ENCODE measurements at places on chromosomes 3 and 15. TPM values are rescaled to one million over a fixed set of nuclear protein-coding genes. Genes with fewer than 3 reads are reported as not detected.

DNA sequence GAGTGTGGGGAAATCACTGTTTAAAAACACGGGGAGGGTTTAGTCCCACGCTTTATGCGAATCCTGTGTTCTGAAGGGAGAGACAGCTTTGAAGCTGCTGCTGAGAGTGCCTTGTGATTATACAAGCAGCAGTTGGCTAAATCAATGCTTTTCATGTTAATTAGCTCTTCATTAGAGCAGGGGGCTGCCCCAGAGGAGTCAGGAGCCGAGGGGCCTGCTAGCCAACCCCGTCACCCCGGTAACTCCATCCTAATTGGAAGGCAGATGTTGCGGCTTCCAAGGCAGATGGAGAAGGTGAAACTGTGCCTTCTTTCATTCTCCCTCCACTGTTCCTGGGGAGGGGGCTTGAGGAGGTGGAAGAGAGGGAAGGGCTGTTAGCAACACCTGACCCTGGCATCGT lies 92.4 kb upstream of the ANKRD34C start:
- no peak for DNase-seq

GRCh38 chr3:126945891-126946290 lies 37.0 kb upstream of the PLXNA1 start:
- DNase-seq, result no peak

GRCh38 chr3:144141074-144141473 lies 169.5 kb downstream of the DIPK2A start:
- DNase-seq, result no peak

GRCh38 chr3:1600700-1601418 lies 497.8 kb upstream of the CNTN4 start:
- no peak for DNase-seq

DNA sequence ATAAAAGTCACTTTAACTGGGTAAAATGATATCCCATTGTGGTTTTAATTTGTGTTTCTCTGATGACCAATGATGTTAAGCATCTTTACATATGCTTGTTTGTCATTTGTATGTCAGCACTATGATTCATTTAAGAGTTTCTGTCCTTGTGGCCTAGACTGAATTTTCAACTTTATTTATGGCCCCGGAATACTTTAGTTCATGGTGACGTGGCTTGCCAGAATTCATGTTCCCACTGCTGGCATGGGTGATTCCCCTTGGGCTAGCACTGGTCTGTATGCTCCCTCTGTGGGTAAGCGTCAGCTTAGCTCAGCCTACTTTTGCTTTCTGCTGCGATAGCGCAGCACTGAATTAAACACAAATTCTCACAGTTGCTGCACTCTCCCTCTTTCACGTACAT lies 436.3 kb upstream of the SGO1 start:
- DNase-seq, result no peak

DNA sequence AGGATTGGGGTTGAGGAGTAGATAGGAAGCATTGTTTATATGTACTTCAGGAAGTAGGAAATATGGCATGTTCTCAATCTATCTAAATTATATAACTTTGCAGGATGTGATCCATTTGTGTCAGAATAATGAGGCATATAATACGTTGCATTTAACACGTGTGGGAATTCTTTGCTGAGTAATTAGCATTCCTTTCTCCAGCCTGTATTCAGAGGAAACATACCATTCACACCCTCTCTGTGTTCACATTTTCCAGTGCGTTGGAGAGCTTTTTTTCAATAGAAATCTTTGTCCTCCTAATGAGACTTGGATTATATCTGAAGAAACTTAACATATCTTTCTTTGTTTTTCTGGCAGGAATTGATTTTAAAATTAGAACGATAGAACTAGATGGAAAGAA lies 33.0 kb upstream of the APH1B start:
- DNase-seq, result no peak

DNA sequence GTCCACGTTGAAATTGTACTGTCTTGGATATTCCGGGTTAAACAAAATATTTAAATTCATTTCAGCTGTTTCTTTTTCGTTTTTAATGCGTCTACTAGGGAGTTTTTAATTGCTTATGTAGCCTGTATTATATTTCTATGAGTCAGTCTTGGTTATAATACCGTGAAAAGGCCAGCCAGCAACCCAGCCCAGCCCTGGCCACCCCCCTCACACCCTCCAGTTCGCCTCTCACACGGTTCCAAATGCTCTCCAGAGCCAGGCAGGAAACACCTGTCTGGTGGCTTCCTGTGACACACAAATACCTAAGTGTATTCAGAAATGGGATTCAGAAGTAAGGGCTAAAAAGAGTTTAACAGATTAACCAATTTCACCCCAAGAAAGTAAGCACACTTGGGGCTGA lies 4.4 kb downstream of the SH3BP5 start:
- no peak for DNase-seq

The TGM5 gene
- polyA plus RNA-seq, result not detected

- no peak for DNase-seq
These were observed 8.5 kb upstream of the CCNB2 start for GRCh38 chr15:59096429-59096828.

DNA sequence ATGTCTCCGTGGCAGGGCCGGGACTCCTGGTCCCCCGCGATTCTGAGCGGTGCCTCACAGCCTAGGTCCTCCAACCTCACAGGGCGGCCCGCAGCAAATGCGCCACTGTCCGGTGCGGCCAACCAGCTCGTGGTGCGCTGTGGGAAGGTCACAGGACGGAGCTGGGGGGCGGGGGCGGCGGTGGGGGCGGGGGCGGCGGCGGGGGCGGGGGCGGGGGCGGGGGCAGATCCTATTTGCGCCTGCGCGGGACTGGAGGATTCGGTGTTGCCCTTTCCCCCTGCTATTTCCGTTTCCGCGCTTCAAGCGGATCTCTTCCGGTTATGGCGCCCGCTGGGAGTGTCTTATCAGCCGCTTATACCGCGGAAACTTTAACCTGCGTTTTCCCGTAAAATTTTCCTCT lies 106.7 kb upstream of the SNRPN start:
- peak; percentile 48 for DNase-seq

The ANKRD63 gene
- polyA plus RNA-seq, result not detected

DNA sequence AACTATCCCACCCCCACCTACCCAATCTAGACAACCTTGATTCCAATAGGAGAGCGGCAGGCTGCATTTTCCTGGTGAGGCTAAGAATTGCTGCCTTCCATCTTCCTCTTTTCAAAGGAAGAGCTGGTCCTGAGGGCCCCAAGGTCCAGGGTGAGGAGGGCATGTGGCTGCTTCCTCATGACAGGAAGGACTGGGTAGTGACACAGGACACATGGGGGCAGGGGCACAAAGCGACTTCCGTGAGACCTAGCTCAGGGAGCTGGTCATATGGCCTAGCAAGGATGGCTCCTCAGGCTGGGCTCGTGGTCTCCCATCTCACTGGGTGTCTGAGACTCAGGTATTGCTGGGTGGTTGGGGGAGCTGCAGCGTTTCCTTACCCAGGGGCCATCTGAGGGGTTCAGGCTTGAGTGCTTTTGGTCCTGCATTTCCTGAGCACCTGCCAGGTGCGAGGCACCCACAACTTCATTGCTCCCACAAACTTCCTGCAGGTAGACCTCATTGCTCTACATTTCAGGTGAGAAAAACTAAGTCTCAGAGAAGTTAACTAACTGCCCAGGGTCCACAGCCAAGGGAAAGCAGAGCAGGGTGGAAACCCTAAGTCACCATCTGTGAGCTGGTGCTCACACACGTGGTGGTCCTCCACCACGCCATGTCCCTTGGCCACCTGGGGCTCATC lies 160.0 kb upstream of the TLE3 start:
- DNase-seq, result no peak

GRCh38 chr3:24199775-24200247 lies 254.7 kb downstream of the NR1D2 start:
- DNase-seq, result no peak

The EAF2 gene
- polyA plus RNA-seq, result 8.8 TPM

DNA sequence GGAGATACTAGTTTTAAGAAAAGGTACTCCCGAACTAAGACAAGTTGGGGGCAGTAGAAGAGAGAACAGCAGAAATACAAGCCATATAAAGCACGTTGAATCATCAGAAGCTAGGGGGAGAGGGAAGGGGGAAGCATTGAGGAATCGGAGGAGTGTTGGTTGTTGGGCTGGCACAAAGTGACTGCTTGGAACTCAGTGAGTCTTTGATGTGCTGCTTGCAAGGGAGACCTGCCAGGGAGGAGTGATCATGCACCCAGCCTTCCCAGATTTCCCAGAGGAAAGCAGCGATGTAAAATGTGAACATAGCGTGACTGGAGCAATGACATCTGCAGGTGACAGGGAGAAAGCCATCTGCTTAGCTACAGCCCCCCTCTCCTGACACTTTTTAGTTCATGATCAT lies 192.4 kb upstream of the IL12A start:
- DNase-seq, result no peak

The TERB2 gene
- not detected for polyA plus RNA-seq

The ELL3 gene
- polyA plus RNA-seq, result 3.2 TPM

The GOLGA6B gene
- not detected for polyA plus RNA-seq

The BCHE gene
- polyA plus RNA-seq, result 6.3 TPM

GRCh38 chr3:9916734-9917680 lies at the start of gene IL17RC:
Gene IL17RC, plus strand, starts transcription at chr3:9917098. Its CDS starts 218 bp downstream, at chr3:9917316.
- peak; percentile 71 for DNase-seq

DNA sequence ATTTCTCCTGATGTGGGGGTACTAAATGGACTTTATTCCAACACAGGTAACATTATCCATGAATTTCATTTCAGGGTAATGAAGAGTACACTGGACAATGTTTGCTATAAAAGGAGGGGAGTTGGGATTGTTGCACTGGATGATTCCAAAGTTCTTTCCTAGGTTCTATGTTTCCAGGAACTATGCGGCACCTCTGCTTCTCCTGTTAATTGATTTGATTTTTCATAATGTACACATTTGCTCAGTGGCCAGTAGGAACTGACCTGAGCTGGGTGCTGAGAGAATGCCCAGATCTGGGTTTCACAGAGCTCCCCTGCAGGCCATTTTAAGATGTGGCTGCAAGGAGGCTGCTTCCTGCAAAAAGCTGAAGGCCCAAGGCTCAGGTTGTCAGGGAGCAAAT lies 171.7 kb downstream of the KLF13 start:
- no peak for DNase-seq

DNA sequence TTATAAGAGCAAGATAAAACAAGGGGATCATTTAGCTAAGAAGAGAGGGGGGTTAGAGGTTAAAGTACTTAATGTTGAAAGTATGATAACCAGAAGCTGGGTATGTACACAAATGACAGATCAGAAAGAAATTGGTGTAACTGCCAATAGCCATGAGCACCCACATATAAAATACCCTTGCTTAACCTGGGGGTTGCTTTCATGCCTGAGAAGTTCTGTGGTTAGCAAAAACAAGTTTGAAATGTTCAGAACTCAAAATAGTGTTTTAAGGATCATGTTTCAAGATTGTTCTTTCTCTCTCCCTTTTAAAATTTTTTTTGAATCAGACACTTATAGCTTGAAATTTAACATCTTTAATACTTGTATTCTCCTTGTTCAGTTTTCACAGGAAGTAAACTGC lies 321.4 kb upstream of the GBE1 start:
- DNase-seq, result no peak

DNA sequence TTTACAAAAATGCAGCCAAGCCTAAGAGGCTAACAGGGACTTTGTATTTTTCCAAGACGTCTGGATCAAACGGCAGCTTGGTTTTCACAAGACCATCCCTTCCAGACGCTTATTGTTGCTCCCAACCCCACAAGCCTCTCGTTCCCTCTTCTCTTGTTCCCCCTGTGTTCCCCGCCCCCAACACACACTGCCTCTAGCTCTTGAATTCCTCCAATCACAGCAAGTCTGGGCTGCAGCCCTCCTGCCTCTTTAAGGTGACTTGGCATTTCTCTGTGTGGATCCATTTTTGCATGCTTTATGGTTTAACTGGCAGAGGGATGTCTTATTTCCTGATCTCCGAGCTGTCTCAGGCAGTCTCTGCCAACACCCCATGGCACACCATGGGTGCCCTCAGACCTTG lies 182.2 kb downstream of the ABHD5 start:
- no peak for DNase-seq

DNA sequence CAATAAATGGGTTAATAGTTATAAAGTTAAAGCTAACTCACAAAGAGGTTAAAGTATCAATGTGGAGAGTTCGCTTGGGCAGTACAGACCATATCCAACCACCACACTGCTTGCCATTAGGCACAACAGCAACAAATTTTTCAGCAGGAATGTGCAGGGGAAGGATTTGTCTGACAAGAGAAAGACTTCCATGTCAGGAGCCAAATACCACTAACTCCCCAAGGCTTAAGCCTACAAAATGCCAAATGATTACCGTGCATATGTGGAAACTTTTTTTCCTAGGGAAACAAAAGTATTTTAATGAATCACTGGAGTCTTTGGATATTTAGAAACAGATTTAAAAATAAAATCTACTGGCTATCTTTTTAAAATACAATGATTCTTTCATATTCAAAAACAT lies 8.1 kb downstream of the VGLL3 start:
- no peak for DNase-seq

GRCh38 chr3:115876876-115877614 lies 253.7 kb downstream of the GAP43 start:
- DNase-seq, result no peak

DNA sequence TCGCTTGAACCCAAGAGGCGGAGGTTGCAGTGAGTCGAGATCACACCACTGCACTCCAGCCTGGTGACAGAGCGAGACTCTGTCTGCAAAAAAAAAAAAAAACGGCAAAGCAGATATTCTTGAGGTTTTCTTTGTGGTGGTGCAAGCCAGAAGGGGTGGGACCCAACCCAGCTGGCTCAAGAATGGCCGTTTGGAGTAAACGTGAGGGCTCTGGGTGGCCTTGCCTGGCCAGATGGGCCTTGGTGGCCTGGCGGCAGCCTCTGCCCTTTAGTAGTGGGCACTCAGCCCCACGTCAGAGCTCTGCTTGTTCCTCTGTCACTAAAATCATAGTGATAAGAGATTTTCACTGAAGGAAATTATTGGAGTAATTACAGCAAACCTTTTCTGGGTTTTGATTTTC lies 50.5 kb downstream of the ATP1B3 start:
- no peak for DNase-seq

The CFAP100 gene
- 1.5 TPM for polyA plus RNA-seq

GRCh38 chr15:62868507-62868906 lies 174.0 kb upstream of the TPM1 start:
- no peak for DNase-seq

The MESP2 gene
- polyA plus RNA-seq, result 0.44 TPM

The LRRC2 gene
- polyA plus RNA-seq, result 2.9 TPM

- DNase-seq, result no peak
These were observed 18.1 kb downstream of the DNAJB11 start for GRCh38 chr3:186588632-186589031.

The DCBLD2 gene
- polyA plus RNA-seq, result 65.5 TPM

DNA sequence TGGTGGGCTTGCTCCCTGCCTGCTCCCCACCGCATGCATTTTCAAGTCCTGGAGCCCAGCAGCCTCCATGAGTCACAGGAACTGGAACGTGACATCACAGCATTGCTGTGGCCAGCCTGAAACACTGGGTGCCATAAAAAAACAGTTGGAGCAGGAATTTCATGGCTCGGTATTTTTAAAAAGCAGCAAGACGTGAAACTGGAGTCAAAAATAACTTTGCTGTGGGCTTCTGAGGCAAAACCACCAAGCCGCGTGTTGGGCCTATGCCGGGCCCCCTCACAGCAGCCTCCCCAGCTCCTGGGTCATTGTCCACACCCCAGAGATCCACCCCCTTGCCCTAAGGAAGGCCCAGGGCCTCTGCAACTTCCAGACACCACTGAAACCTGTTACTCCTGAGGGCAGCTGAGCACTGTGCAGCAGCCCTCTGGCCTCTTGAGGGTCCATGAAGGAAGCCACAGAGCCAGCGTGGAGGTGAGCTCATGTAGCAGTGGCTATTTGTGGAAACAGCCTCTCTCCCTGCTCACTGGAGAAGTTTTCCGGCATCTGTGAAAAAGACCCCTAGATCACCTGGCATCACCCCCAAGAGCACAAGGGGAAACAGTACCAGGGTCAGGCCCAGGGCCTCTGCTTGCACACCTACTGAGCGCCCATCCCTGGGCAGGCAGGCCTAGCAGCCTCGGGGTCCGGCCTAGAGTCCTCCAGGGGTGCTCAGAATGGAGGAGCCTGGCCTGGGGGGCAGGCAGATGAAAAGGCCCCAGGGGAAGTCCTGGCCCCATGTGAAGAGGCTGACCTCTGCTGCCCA lies 34.0 kb upstream of the DUSP7 start:
- no peak for DNase-seq

All from renal pelvis (tissue), 12 donors.